Peyer's patch (tissue), 4 donors: ENCODE measurements at places on chromosomes 7 and 10. TPM values are rescaled to one million over a fixed set of nuclear protein-coding genes. Genes with fewer than 3 reads are reported as not detected.
A peak's percentile ranks its signal among the peaks of the same experiment; 100 is the strongest.

- no peaks in the 10 kb centered on the region for H3K4me1 ChIP-seq
- no peak overlapping the region for H3K27ac ChIP-seq
- H3K36me3 ChIP-seq, result no peaks in the 10 kb centered on the region
- H3K4me3 ChIP-seq, result no peak overlapping the region
Observed at GRCh38 chr10:126463286-126463685, 75.0 kb upstream of the ADAM12 start.

Gene NPFFR1
- not detected for total RNA-seq

GRCh38 chr10:46558122-46558391 is 1.6 kb upstream of the GPRIN2 start:
- H3K4me3 ChIP-seq, result no peak overlapping the region
- DNase-seq, result no peak

Gene GRID2IP
- total RNA-seq, result 0.88 TPM

GRCh38 chr7:33882950-33883670 is 22.2 kb upstream of the BMPER start:
- no peak overlapping the region for H3K4me3 ChIP-seq
- no peak for DNase-seq
- H3K4me1 ChIP-seq, result no peaks in the 10 kb centered on the region

Gene SUGCT
- total RNA-seq, result 6.4 TPM

Gene PIK3AP1
- total RNA-seq, result 13.0 TPM

DNA sequence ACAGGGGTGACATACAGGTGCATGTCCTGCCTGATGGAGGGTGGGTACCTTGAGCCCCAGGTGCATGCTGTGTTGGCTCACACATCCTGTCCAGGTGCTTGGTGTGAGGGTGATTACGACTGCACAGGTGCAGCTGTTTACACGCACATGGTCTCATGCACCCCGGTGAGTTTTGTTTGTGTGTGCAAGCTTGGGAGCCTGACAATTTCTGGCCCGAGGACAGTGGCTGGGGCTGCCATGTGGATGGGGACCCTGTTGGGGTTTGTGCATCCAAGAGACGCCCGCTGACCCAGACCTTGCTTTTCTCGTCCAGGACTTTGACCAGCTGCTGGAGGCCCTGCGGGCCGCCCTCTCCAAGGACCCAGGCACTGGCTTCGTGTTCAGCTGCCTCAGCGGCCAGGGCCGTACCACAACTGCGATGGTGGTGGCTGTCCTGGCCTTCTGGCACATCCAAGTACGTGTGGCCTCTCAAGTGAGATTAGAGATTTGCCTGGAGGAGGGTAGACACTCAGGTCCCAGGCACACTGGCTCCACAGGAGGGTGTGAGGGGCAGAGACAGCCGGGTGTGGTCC is 61.7 kb downstream of the PRF1 start:
- H3K4me1 ChIP-seq, result no peaks in the 10 kb centered on the region
- no peak for DNase-seq
- H3K27me3 ChIP-seq, result no peaks in the 10 kb centered on the region
- H3K27ac ChIP-seq, result no peak overlapping the region
- H3K4me3 ChIP-seq, result no peak overlapping the region

Gene RP9
- 12.1 TPM for total RNA-seq

DNA sequence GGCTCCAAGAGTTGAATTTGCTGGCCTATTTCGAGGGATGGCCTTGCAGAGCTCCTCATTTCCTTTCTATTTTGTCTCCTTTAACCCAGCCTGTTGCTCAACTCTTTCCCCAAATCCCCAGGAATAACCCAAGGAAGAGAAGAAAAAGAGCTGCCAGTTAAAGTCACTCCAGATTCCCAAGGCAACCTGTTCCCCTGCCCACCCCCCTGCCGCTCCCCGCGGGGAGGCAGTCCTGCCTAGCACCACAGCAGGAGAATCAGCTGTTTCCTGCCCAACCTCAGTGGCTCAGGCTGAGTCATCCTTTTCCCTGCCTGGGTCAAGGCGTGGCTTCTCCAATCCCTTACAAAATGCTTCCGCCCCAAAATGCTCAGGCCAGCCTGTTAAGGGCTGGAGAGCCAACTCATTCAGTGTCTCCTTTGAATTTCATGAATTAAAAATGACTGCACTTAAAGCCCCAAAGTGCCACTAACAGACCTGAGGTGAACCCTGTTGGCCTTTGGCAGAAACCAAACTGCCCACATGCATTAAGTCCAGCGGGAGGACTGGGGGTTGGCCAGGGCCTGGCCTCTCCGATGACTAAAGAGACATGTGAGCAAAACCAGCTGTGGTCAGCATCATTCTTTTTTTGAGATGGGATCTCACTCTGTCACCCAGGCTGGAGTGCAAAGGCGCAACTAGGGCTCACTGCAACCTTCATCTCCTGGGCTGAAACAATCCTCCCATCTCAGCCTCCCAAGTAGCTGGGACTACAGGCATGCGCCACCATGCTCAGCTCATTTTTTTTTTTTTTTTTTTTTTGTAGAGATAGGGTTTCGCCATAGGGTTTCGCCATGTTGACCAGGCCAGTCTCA is 83.2 kb upstream of the KIF5B start:
- no peaks in the 10 kb centered on the region for H3K27me3 ChIP-seq
- H3K4me1 ChIP-seq, result no peaks in the 10 kb centered on the region
- H3K4me3 ChIP-seq, result no peak overlapping the region

Gene FAM25C
- total RNA-seq, result not detected

Gene FHIP2A
- 26.3 TPM for total RNA-seq

GRCh38 chr7:143374561-143374960 is 6.6 kb upstream of the ZYX start:
- no peak overlapping the region for H3K4me3 ChIP-seq
- no peak for DNase-seq
- no peaks in the 10 kb centered on the region for H3K27me3 ChIP-seq
- no peaks in the 10 kb centered on the region for H3K36me3 ChIP-seq
- H3K27ac ChIP-seq, result no peak overlapping the region

Gene SEMA3D
- 6.6 TPM for total RNA-seq

- H3K27me3 ChIP-seq, result no peaks in the 10 kb centered on the region
- no peak for DNase-seq
- no peak overlapping the region for H3K27ac ChIP-seq
- H3K36me3 ChIP-seq, result no peaks in the 10 kb centered on the region
- H3K4me3 ChIP-seq, result no peak overlapping the region
Observed at GRCh38 chr10:65197935-65198334, 1676.7 kb downstream of the REEP3 start.

- H3K27ac ChIP-seq, result peak overlapping the region; percentile 27
- H3K4me3 ChIP-seq, result no peak overlapping the region
- no peak for DNase-seq
- H3K36me3 ChIP-seq, result no peaks in the 10 kb centered on the region
Observed at GRCh38 chr7:25786936-25787335, 365.1 kb upstream of the NFE2L3 start.

DNA sequence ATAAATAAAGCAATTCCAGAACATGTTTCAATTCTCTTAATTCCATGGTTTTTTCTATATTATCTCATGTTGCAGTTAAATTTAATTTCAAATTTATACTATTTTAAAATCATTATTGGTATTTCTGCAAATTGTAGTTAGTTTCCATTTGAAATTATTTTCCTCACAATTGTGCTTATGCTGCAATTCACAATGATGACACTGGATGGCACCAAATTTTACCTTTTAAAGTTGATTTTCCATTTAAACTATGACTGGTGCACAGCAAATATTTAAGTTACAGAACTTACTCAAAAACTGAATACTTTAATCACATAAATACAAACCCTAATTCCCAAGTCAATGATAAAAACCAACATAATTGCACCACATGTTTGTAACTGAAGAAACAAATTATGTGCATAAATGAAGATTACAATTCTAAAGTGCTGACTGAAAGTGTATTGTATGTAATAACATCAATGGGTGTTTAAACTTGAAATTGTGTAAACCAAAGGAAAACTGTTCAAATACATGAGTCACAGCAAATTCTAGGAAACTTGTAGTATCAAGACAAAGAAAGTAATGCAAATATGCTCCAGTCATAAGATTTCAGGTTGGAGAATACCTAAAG is 75.3 kb upstream of the AASS start:
- no peaks in the 10 kb centered on the region for H3K4me1 ChIP-seq
- DNase-seq, result no peak

DNA sequence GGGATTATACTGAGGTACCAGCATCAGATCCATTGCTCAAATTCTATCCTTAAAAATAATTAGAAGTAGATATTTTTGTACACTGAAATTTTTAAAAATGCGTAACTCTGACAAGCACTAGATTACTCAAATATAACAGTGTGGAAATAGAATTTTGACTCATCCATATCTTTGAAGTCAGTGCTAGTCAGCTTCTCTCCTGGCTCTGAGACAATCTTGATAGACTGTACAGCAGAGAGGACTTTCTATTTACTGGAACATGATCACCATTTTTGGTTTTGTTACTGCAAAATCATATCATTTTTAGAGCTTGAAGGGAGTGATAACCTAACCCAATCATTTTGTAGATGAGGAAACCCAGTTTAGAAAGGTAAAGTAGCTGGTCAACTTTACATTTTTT is 195.0 kb downstream of the MTERF1 start:
- H3K27ac ChIP-seq, result no peak overlapping the region
- H3K36me3 ChIP-seq, result no peaks in the 10 kb centered on the region
- H3K4me1 ChIP-seq, result no peaks in the 10 kb centered on the region
- no peak for DNase-seq

Gene ZNF789
- total RNA-seq, result 23.8 TPM

GRCh38 chr7:141178486-141179135 is 104.7 kb downstream of the TMEM178B start:
- no peak overlapping the region for H3K4me3 ChIP-seq
- DNase-seq, result no peak
- no peaks in the 10 kb centered on the region for H3K27me3 ChIP-seq
- no peak overlapping the region for H3K27ac ChIP-seq

GRCh38 chr7:151087245-151088018 is 1.2 kb downstream of the AGAP3 start:
- H3K36me3 ChIP-seq, result no peaks in the 10 kb centered on the region
- peak overlapping the region; percentile 79 for H3K27ac ChIP-seq
- H3K4me3 ChIP-seq, result peak overlapping the region; percentile 97
- peaks cover 58% of the 10 kb centered on the region for H3K4me1 ChIP-seq

DNA sequence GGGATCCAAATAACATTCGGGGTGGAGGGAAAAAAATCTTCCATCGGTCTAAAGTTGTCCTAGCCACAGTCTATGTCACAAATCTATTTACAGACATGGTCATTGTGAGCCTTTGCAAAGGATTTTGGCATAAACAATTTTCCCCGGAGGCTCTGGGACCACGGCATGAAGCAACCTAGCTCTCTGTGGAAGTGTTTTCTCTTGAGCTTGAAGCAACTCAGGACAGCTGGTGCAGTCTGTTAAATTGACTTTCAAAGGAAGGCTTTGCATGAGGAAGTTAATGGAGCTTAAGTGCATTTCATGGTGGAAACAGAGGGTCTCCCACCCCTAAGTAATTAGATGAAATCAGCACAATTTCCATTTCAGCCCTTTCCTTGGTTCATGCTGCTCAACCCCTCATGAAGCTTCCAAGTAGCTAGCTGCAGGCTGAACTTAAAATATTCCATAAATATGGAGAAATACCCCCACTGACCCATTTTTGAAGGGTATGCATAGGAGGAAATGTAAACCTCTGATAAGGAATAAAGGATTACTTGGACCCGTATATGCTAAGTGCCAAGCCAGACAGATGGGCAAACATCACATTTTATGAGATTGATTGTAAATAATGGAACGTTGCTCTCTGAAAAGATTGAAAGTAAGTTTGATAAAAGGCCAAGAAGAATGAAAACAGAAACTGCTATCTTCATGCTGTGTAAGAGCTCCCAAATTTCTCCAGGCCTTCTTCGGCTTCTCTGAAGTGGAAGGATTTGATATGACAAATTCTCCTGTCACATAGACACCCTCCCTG is 39.9 kb downstream of the CCDC3 start:
- H3K4me3 ChIP-seq, result no peak overlapping the region
- no peak overlapping the region for H3K27ac ChIP-seq
- H3K27me3 ChIP-seq, result no peaks in the 10 kb centered on the region
- no peaks in the 10 kb centered on the region for H3K36me3 ChIP-seq
- no peaks in the 10 kb centered on the region for H3K4me1 ChIP-seq

Gene GARIN1A
- total RNA-seq, result 3.6 TPM

Gene MSMB
- not detected for total RNA-seq

- H3K27ac ChIP-seq, result peak overlapping the region; percentile 55
- H3K4me1 ChIP-seq, result peaks cover 16% of the 10 kb centered on the region
- H3K4me3 ChIP-seq, result no peak overlapping the region
Observed at GRCh38 chr7:121372376-121373010, 23.6 kb downstream of the FAM3C start.

DNA sequence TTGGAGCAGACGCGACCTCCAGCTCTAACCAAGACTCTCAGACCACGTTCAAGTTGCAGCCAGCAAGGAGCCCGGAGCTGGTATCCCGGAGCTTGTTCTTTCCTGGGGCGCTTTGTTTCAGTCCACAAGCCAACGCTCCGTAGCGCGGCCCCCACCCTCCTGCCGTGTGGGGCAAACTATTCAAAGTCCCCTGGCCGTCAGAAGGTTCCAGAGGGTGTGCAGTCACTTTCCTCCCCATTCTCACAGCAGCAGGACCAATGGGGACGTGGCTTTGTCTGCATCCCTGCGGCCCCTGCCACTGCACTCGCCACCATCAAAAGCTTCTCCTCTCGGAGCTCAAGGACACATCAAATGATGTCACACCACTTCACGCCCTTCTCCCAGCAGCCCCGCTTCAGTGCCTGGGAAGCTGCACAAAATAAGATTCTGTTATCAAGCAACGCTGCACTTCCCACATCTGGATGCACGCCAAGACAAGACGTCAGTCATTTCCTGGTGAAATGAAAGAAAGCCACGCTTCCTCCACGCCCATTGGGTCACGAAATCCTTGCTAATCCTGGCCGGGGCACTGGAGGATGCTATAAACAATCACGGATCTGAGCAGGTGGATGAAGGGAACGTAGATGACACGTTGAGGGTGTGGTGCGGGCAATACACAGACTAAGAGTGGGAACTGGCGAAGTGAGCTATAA is 348.2 kb downstream of the PTPRN2 start:
- no peak for DNase-seq
- no peak overlapping the region for H3K4me3 ChIP-seq
- H3K36me3 ChIP-seq, result no peaks in the 10 kb centered on the region
- no peaks in the 10 kb centered on the region for H3K4me1 ChIP-seq

Gene TEX47
- not detected for total RNA-seq
